NB4 (cell line): ENCODE measurements at places on chromosomes 6 and 20.

DNA sequence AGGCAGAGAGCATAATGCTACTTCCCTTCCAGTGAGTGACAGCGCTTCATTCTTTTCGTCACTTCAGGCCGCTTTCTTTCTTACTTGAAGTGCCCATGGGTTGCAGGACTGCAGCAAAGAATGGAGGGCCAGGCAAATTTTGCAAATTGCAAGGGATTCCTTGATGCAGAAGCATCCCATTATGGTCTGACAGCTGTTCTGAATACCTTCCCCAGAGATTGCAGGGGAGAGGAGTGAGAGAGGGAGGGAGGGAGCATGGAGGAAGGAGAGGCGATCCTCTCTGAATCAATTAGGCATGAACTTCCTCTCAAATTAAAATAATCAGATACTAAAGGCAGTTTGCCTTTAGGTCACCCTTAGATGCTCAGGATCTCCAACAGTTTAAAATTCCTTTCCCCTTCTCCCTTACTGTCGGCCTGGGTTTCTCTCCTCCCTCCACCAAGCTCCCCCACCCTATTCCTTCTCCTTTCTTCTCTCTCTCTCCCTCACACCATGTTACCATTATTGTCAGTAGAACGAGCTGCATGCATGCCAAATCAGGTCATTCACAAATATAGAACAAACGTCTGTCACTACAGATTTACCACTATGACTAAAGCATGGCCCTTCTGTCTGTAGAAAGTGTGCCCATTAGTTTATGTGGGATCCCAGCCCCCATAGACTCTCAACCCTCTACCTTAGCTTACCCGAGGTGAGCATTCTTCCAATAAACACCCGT lies 289.2 kb downstream of the CD83 start:
- DNase-seq = no peak

- DNase-seq = no peak
These were observed 174.0 kb downstream of the AIG1 start for GRCh38 chr6:143234734-143235133.

DNA sequence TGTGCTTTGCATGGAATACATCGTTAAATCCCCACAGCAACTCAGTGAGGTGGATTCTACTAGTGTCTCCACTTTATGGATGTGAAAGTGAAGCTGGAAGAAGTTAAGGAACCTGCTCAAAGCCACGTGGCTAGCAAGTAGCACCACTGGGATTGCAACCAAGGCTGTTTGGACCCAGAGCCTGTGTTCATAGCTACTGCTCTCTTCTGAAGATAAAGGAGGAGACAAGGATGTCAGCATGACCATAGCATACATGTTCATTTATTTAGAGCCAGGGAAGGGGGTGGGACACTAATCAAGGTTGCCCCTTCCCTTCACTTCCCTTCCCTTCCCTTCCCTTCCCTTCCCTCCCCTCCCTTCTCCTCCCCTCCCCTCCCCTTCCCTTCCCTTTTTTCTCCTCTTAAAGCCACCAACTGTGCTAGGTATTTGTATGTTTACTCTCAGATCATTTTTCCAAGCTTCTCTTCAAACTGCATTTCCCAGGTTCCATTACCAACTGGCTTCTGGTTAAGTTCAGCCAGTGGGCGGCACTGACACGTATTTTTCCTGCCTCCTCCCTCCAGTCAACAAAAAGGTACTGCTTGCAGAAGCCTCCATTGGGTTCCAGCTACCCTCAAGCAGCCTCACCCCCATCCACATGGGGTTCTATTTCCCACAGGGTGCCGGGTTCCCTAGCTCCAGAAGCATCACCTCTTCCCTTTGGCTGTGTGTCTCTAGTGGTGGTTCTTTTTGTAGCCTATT lies 134.9 kb downstream of the BCAS1 start:
- peak; percentile 61 for DNase-seq

DNA sequence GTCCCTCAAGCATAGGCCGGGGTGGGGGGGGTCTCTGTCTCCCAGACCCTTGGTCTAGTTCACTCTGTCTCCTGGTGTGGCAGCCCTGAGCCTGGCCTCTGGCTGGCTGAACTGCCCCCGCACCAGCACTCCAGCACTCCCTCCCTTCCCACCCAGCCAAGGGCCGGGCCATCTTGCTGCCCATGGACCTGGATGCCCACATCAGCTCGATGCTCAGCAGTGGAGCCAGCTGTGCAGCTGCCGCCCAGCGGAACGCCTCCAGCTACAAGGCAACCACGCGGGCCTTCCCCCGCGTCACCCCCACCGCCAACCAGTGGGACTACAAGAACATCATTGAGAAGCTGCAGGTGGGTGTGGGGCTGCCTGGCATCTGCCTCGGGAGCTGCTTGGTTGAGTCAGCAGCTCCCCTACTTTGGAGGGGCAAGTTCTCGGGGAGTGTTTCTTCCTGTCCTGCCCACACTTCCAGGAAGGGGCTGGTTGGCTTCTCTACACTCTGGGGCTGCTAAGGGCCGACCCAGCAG lies 28.4 kb downstream of the UQCC2 start:
- no peak for DNase-seq

GRCh38 chr20:3080939-3081388 lies 3.6 kb downstream of the AVP start:
- DNase-seq = no peak

GRCh38 chr6:40802481-40802880 lies 215.3 kb upstream of the LRFN2 start:
- DNase-seq = no peak

DNA sequence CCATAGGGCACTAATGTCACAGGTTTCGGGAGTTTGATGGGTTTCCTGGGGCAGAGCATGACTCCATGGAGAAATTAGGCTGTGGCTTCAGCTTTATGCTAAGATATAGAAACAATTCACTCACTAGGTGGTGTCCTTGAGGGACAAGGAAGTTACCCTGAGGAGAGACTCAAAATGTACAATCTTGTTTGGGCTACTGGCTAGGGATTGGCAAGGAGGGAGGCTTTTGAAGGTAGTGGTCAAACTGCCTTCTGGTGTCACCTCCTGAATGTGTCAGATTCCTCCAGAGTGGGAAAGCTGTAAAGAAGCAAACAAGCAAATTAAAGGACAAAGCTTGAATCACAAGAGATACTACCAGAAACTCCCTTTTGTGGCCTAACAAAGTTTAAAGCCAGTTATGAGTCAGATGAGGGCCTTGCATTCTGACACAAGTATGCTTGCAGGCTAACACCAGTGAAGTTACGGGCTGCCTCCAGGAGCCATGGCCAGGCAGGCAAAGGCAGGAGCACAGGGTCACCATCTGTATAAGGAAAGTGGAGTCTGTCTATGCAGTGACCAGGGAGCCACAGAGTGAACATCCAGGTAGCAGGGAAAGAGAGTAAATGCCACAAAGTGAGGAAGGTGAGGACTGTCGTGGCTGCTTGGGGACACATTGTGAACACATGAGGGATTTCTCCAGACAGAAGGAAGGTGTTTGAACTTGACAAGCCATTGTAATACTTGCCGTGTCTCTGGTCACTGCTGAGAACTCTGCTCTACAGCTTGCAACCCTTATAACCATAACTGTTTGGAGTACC lies 107.7 kb upstream of the DTNBP1 start:
- DNase-seq = peak; percentile 54

DNA sequence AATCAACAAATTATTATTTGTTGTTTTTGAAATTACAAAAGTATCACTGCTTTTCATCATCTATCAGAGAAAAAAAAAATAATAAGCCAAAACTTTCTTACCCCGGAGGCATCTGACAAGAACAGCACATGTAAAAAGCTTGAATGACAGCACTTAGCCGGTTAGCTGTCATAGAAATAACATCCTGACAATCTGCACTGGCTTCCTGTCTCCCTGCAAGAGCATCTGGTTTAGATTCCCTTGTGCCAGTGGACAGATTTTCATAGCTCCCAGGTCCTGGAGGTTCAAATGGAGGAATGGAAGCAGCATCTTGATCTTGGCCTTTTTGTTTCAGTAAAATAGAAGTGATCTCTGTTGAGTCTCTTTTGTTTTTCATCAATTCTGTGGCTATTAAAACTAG lies 74.8 kb downstream of the HACE1 start:
- DNase-seq = no peak

DNA sequence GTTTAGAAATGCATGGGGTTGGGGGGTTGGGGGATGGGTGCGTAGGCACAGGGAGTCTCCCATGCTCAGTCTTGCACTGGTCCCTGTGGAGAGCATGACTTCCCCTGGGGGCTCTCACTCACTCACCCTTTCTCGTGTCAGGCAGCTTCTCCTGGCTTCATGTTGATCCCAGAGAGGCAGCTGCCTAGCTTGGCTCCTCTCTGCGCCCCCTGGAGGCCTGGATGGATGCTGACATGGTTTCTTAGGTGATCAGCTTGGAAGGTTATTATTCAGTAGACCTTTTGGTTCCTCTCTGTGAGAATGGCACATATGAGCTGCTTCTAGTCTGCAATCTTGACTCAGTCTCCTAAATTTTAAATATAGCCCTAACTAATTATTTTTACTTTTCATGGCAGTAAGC lies 109.3 kb upstream of the FAM83B start:
- DNase-seq = peak; percentile 42

DNA sequence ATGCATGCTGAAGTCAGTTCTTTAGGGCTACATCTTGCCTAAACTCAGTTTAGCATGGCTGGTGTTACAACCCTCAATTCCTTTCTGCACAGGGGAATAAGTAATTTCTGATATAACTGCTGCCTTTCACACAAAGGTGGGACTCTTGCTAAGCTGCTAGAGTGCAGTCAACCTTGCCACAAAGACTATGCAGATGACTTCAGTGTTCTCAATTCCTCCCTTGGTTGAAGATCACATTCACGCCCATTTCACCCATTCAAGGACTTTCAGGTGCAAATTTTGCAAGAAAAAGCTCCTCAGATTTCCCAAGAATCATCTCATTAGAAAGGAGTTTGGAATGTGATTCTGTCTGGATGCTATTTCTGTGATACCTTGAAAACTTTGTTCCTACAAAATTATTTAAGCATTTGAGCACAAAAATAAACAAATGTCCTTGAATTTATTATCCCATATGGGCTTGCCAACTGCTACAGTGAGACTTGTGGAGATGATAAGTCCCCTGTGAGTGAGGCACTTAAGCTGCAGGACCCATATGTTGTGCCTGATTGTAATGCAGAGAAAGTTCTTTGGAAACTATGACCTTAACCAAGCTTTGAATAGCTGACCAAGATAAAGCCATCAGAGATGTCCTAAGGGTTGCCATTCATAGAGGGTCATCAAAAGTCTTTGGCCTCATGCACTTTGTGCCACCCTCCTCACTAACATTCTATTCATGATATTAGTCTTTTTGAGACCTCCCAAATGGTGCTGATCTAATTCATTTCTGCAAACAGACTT lies 111.8 kb downstream of the PLCB4 start:
- no peak for DNase-seq
